ENCODE measurements at places on chromosomes 7 and 10. TPM values are rescaled to one million over a fixed set of nuclear protein-coding genes. Genes with fewer than 3 reads are reported as not detected.

CDH23 gene
- total RNA-seq, result 4.7 TPM

PRSS37 gene
- not detected for total RNA-seq

GARIN1A gene
- not detected for total RNA-seq

- no peak for DNase-seq
Measured at GRCh38 chr7:140263277-140263676, 86.5 kb upstream of the KDM7A start.

DNA sequence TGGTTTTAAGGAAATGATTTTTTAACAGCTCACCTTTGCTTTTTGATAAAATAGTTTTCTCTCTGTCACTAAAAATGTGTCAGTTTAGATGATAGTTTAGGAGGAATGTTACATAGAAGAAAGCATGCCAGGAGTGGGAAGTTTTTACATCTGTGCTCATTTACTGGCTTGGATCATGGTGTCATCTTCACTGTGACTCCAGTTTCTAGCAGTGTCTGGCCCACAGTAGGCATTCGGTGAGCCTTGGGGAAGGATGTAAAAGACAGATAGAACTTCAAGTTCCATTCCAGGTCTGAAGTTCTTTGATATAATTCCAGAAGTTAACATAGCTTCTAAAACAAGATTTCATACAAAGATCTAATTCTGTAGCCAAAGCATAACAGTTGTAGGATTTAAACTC, 259.2 kb downstream of the BICC1 start:
- DNase-seq, result no peak

DNA sequence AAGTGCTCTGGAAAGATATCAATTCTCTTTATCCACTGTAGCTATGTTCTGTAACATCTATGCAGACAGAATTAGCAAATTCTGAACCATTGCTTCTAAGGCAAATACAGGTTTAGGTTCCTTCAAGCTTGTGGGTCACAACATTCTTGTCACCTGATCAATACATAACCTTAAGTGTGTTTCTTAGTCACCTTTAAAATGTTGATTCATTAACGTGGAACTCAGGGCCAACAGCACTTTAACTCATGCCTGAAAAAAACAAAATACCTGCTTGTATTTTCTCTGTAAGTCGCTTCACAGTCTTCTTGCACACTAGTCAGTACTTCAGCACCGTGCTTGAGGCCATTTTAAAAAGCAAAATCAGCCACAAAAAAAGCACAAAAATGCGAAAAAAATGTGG, 35.2 kb upstream of the TRIL start:
- DNase-seq, result no peak

GRCh38 chr10:95503001-95503400, 58.2 kb downstream of the SORBS1 start:
- DNase-seq, result no peak

DNA sequence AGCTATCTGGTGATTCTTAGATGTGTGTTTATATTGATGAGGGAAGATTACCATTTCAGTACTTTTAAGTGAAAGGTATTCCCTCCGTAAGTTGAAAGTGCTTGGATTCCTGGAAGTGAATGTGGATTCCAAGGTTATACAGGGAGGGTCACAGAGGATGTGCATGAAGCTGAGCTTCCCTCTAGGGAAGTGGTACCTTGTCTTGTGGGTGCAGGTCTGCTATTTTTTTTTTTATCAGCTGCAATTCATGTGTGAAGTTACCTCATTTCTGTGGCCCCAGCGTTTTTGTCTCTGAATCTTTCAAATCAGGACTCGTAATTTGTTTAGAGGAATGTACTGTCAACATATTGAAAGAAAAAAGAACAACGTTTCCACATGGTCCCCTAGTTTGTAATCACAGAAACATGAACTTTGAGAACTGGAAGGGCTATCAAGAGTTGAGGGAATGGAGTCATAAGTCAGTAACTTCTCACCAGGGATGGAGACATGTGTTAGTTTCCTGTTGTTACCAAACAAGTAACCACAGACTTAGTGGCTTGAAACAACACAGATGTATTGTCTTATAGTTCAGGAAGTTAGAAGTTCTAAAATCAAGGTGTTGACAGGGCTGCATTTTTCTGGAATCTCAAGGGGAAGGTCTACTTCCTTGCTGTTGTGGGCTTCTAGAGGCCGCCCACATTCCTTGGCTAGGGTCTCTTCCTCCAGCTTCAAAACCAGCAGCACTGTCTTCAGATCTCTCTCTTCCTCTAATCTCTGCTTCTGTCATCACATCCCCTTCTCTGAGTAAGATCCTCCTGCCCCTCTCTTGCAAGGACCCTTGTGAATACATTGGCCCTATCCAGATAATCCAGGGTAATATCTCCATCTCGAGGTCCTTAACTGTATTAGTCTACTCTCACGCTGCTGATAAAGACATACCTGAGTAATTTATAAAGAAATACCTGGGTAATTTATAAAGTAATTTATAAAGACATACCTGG, 64.4 kb downstream of the RAB18 start:
- DNase-seq, result no peak

DNA sequence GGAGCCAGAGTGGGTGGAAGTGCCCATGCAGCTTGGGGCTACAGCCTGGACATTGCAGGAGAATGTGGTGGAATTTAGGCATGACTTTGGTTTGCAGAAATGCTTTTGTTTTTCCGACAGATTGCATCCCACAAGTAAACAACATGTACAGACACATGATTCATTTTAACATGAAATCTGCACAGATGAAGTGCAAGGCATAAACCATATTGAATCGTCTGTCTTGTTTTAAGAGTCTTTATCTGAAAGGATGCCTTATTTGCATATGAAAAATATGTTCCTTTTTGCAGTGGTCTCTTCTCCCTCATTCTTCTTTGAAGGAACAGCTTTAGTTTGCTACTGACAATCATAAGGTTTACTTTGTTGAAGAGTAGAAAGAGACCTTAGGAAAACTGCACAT, 94.9 kb downstream of the NXPH1 start:
- DNase-seq, result no peak

DNA sequence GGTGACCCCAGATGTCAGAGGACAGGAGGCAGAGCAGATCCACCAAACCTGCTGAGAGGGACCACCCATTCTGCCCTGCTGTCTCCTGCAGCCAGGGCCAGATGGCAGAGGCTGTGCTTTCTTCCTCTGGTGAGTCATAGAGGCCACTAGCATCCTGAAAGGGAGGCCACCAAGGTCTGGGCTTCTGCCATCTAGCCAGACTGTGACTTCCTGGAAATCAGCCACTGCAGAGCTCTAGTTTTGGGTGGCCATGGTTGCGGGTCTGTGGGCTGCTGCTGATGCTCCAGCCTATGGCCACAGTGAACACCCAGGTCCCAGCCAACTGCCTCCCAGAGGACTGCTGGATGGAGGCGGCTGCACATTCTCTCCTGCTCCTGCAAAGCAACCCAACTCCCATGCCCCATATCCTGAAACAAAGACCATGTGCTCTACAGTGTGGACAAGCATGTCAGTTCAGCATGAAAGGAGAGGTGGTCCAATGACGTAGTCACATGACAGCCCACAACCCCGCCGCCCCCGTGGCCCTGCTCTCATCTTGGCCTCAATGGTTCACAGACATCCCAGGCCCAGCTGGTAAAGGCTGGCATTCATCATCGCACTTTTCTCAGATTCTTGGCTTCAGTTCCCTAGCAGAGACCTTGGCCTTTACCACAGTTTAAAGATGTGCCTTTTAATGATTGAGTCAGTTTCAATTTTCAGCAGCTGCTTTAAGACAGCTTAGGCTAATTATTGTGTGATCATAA, 73.9 kb upstream of the CXCL12 start:
- no peak for DNase-seq

- no peak for DNase-seq
Measured at GRCh38 chr7:123220396-123220795, 20.6 kb upstream of the SLC13A1 start.

DNA sequence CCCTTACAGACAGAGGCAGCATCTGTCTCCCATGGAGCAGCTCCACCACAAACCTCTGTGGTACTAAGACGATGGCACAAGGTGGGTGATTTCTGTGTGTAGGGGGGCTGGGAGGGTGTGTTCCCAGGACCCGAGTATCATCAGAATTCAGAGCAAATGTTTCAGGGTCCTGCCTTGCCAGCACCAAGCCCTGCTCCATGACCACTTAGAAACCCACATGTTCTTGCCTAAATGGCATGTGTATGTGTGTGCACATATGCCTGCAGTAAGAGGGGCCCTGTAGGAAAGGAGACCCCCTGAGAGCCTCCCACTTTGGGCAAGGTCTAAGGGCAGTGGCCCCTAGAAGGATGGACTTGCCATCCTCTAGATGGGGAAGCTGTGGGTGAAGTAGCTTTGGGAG, 17.1 kb upstream of the MGMT start:
- DNase-seq, result no peak

GRCh38 chr7:152895527-152895926, 136.0 kb downstream of the ACTR3B start:
- DNase-seq, result no peak

DNA sequence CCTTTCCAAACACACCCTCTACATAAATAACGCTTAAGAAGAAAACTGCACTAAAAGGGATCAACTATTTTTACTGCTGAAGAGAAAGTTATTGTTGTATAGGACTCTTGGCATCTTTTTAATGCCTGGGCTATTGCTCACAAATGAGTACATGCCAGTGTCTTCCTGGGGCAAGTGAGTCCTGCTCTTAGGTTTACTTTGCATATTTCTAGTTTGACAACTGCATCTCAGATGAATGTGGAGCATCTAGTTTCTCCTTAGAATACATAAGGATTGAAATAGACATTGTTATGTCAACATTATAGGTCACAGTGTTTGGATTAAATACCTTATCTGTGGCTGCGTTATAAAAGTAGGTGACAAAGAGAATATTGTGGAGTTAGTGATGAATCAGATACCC, 44.5 kb downstream of the PSMC2 start:
- no peak for DNase-seq

- DNase-seq, result no peak
Measured at GRCh38 chr10:95729323-95730055, 26.5 kb upstream of the ENTPD1 start.

- DNase-seq, result no peak
Measured at GRCh38 chr10:129098517-129098916, 368.5 kb upstream of the MGMT start.
